Naive B cell (primary cell): ENCODE measurements at places on chromosomes 12 and 14. TPM values are rescaled to one million over a fixed set of nuclear protein-coding genes. Genes with fewer than 3 reads are reported as not detected.

Gene KRT79
- polyA plus RNA-seq = not detected

Gene YBX3
- polyA plus RNA-seq = 386 TPM

Gene C12orf42
- 31.3 TPM for polyA plus RNA-seq

Gene RERG
- polyA plus RNA-seq = not detected

Gene RNASE7
- polyA plus RNA-seq = not detected

Gene ARHGEF25
- not detected for polyA plus RNA-seq

Gene MYF6
- polyA plus RNA-seq = not detected

Gene TOMM20L
- not detected for polyA plus RNA-seq

Gene BCL11B
- polyA plus RNA-seq = 0.05 TPM

Gene SUDS3
- 19.5 TPM for polyA plus RNA-seq
